CD8-positive, alpha-beta memory T cell (primary cell): ENCODE measurements at places on chromosomes 3 and 15.
A peak's percentile ranks its signal among the peaks of the same experiment; 100 is the strongest.

GRCh38 chr3:187852842-187853730, 107.8 kb upstream of the BCL6 start:
- no peak for DNase-seq

- DNase-seq = peak; percentile 12
These were observed 31.9 kb downstream of the EHD4 start for GRCh38 chr15:41940441-41940857.

- no peak for DNase-seq
These were observed 121.0 kb upstream of the PRR20G start for GRCh38 chr3:127408684-127409420.

GRCh38 chr3:46642971-46643370, 30.6 kb downstream of the FAM240A start:
- DNase-seq = no peak

DNA sequence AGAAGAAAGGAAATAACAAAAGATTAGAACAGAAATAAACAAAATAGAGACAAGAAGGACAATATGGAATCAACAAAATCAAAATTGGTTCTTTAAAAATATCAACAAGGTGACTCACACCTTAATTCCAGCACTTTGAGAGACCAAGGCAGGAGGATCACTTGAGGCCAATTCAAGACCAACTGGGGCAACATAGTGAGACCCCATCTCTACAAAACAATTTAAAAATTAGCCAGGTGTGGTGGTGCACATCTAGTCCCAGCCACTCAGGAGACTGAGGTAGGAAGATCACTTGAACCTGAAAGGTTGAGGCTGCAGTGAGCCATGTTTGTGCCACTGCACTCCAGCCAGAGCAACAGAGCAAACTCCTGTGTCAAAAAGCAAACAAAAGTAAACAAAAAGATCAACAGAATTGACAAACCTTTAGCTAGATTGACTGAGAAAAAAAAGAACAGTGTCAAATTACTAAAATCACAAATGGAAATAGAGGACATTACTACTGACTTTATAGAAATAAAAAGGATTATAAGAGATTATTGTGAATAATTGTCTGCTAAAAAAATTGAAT, 190.7 kb upstream of the CGNL1 start:
- no peak for DNase-seq
